ENCODE measurements at places on chromosomes 7 and 10.
A peak's percentile ranks its signal among the peaks of the same experiment; 100 is the strongest.

GRCh38 chr7:135645296-135645904, 16.9 kb upstream of the STMP1 start:
- no peak for DNase-seq

GRCh38 chr7:67429735-67430134, 433.1 kb downstream of the TYW1 start:
- no peak for DNase-seq

DNA sequence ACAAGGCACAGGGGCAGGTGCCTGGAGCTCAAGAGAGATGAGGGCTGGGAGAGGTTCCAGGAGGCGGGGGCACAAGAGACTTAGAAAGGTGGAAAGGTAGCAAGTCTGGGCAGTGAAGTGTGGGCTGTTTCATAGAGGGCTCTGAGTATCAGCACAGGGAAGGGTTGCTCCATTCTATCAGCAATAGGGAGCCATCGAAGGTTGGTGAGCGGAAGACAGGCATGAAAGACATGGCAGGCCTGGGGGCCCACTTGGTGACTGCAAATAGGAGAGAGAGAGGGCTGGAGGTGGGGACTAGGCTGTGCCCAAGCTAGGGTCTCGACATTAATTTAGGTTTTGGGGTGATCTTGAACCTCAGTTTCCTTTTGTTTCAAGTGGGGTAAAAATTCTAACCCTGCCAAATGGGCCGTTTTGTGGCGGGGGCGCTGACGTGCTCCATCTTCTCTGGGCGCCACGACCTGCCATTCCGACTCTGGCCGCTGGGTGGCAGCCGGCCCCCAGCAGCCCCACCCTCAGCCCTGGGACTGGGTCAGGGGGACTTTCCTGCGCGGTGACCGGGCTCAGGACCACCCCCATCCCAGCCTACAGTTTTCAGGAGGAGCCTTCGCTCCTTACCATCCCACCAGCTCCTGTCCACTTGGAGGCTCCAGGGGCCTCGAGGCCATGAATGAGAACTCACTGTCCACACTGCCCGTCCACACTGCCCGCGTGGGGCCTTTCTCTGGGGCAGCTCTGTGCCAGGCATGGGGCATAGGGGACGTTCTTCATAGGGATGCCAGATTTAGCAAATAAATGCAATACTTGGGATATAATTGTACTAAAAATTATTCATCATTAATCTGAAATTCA, 37.2 kb upstream of the PCBD1 start:
- DNase-seq, result no peak

GRCh38 chr7:27459731-27460053, 203.0 kb downstream of the HIBADH start:
- no peak for DNase-seq

DNA sequence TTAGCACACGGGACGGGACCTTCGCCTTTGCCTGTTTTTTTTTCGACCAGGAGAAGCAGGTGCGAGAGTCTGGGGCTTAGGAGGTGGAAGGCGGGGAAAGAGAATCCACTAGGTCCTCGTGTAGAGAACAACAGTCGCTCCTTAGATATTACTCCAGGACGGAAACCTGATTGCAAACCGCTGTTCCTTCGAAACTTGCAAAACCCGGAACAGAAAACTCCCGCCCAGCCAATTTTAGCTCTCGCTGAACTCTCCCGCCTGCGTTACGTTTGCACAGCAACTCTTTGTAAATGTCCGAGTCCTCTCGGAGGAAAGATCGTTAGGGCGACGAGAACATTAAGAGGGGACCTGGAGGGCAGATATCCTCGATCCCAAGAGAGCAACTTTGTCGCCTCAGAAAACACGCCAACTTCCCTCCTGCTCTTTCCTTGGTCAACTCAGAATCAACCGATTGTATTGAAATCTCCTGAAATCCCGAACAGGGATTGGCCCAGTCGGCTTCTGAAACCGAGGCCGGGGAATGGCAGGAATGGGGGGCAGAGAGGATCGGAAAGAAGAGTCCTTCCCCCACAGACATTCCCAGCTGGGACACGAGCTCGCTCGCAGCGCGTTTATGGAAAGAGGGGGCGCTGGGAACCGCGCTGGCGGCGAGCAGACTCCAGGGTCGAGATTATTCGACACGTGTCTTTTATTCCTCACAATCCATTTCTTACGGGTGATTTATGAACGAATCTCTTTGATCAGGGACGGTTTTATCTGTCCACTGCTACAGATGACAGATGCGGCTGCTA, 9.9 kb downstream of the TWIST1 start:
- no peak for DNase-seq

DNA sequence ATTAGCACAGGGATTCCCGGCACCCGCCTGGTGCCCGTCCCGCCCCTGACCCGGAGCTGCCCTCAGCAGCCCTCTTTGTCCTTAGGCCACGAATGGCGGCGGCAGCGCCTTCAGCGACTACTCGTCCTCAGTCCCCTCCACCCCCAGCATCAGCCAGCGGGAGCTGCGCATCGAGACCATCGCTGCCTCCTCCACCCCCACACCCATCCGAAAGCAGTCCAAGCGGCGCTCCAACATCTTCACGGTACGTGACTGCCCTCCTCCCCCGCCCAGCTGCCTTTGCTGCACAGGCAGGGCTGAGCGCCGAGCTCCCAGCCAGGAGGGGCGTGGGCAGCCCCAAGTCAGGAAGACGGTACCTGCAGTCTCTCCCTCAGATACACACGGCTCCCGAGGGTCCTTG, 33.6 kb downstream of the AGAP3 start:
- no peak for DNase-seq

DNA sequence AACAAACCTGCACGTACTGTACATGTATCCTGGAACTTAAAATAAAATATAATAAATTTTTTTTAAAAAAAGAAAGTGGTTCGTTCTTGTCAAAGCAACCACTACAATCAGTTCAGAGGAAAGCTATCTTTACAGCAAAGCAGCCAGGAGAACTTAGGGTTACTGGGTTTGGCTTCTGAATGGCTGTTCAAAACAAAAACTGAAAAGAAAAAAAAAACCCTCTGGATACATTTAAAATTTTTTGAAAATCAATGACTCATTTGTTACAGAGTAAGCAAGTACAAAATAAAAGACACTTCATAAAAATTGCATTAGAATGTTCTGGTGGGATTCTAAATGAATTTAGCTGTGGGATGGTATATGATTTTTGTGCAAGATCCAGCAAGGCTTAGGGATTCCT, 28.6 kb upstream of the ADD3 start:
- no peak for DNase-seq

DNA sequence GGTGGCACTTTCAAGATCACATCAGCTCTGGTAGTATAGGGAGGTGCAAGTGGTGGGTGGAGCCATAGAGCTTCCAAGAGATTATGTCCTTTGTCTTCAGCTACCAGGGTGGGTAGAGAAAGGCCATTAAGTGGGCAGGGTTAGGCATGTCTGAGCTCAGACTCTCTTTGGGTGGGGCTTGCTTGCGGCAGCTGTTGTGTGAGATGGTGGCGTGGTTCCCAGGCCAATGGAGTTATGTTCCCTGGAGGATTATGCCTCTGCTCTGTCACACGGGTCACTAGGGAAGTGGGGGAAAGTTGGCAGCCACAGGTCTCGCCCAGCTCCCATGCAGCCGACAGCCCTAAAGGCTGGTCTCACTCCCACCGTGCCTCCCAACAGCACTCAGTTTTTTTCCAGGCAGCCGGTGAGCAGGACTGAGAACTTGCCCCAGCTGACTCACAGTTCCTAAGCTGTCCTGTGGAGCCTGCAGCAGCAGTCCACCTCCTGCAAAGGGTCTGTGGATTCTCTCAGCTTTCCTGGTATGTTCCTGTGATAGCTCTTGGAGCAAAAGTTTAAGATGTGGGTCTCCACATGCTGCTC, 459.0 kb downstream of the SH2D4B start:
- no peak for DNase-seq

- DNase-seq, result peak; percentile 80
Observed at GRCh38 chr7:151232091-151232916, at the start of gene CHPF2. TSS of gene CHPF2 (plus strand) at chr7:151232483. CDS start at chr7:151234012, 1,529 bp downstream.

- no peak for DNase-seq
Observed at GRCh38 chr10:131869344-131869743, 31.5 kb upstream of the PPP2R2D start.

DNA sequence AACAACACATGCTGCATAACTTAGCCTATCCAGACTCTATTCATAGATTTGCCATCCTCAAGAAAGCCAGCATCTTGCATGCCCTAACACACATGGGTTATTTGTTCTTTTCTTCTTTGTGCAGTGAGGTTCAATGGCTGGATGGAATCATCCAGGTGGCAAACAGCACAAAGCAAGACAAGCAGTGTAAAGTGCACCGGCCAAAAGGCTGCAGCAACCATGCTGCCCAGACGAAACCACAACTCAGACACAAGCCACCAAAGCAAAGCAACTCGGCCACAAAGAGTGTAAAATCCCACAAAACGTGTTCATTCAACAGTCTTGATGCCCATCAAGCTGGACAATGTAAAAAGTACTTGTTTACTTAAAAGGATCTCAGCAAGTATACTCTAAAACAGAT, 76.9 kb downstream of the PIP4K2A start:
- no peak for DNase-seq

GRCh38 chr10:79097021-79097872, 28.5 kb downstream of the ZMIZ1 start:
- no peak for DNase-seq

DNA sequence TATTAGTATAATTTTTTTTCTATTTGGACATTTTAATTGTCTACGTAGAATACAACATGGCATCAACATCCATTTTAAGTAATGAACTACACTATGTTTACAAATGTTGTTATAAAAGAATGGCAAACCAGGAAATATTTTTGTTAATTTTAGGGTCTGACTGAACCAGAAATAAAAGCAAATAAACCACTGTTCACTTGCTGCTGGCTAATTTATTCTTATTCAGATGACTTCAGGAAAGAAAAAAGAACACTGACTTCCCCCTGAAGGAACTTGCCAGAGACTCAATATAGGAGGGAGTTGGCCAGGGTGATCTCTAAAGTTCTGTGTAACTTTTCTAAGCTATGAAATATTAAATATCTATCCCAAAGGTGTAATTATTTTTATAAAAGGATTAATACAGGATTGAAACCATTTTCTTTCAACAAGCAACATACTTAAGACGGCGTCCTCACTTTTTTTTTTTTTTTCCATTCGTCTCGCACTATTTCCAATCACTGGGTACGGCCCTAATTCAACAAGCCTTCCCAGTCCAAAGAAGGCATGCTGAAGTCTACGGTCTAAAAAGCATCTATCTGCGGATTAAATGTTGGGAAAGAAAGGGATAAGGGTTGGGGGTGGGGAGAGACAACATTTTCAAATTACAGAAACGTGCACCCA, 1.2 kb downstream of the USP6NL start:
- DNase-seq, result no peak

GRCh38 chr10:86349474-86349873, 17.1 kb downstream of the GRID1 start:
- no peak for DNase-seq

Data from stimulated activated CD8-positive, alpha-beta memory T cell treated with anti-CD3 and anti-CD28 coated beads, Interleukin-2, amount 100 ng/mL, for 1 hour (primary cell).